ENCODE measurements at places on chromosomes 11 and 22.
A peak's percentile ranks its signal among the peaks of the same experiment; 100 is the strongest.

DNA sequence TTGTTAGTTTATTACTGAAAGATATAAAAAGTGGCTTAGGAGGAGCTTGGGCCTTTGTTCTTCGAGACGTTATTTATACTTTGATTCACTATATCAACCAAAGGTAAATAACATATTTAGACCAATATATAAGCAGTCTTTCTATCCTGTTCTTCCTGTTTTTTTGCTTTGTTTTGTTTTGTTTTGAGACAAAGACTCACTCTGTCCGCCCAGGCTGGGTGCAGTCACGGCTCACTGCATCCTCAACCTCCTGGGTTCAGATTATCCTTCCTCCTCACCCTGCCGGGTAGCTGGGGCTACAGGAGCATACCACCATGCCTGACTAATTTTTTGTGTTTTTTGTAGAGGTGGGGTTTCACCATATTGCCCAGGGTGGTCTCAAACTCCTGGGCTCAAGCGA, 66.8 kb downstream of the ATM start:
- H3K4me1 ChIP-seq: peaks cover 2% of the 10 kb centered on the region
- DNase-seq: no peak
- H3K4me3 ChIP-seq: no peak overlapping the region
- H3K27ac ChIP-seq: no peak overlapping the region
- H3K27me3 ChIP-seq: no peaks in the 10 kb centered on the region

- no peaks in the 10 kb centered on the region for H3K36me3 ChIP-seq
- no peak overlapping the region for H3K4me3 ChIP-seq
- H3K27ac ChIP-seq: no peak overlapping the region
- peaks cover 18% of the 10 kb centered on the region for H3K27me3 ChIP-seq
These were observed 468.0 kb downstream of the OPCML start for GRCh38 chr11:133064152-133064877.

GRCh38 chr11:64755681-64756361, 4.0 kb downstream of the PYGM start:
- H3K4me1 ChIP-seq: peaks cover 15% of the 10 kb centered on the region
- H3K27me3 ChIP-seq: no peaks in the 10 kb centered on the region
- no peak for DNase-seq

DNA sequence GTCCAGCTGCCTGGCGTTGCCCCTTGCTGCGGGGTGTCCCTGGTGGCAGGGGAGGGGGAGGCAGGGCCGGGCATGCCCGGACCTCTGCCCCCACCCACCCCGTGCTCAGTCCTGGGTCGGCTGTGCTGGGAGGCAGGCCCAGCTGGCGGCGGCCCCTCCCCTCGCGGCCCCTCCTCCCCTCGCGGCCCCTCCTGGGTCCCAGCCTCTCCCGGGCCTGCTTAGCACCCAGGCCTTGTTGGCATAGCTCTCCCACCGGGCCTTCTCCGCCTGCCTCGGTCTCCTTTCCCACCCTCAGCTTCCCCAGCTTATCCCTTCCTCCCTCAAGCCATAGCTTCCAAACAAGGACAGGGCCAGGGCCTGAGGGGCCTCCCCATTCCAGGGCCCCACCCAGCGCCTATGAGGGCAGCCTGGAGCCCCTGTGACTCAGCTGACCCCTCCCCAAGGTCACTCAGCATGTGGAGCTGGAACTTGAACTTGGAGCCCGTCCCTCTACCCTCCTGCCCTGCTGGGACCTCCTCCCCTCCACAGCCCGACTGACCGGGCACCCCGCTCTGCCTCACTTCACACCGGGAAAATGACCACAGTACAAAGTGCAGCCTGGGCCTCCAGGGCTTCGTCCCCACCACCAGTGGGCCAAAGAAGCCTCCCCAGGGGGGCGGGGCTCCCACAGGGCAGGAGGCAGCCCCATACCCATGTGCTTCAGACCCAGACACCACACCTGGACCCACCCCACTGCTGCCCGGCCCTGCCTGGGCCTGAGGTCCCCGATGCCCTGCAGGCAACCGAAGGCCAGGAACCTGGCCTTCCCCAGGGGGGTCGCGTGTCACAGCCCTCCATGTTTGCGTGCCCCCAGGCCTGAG, 1.2 kb downstream of the EPS8L2 start:
- peaks cover 22% of the 10 kb centered on the region for H3K27me3 ChIP-seq
- H3K4me3 ChIP-seq: no peak overlapping the region
- H3K27ac ChIP-seq: peak overlapping the region; percentile 20
- H3K36me3 ChIP-seq: no peaks in the 10 kb centered on the region

GRCh38 chr11:113531575-113532451, 56.6 kb upstream of the DRD2 start:
- no peak overlapping the region for H3K4me3 ChIP-seq
- DNase-seq: no peak
- no peak overlapping the region for H3K27ac ChIP-seq
- H3K4me1 ChIP-seq: no peaks in the 10 kb centered on the region
- H3K36me3 ChIP-seq: no peaks in the 10 kb centered on the region

- no peaks in the 10 kb centered on the region for H3K36me3 ChIP-seq
- peaks cover 3% of the 10 kb centered on the region for H3K4me1 ChIP-seq
- no peak overlapping the region for H3K27ac ChIP-seq
- H3K4me3 ChIP-seq: no peak overlapping the region
- H3K27me3 ChIP-seq: peaks cover 7% of the 10 kb centered on the region
These were observed 100.6 kb downstream of the FBXO7 start for GRCh38 chr22:32574958-32575910.

GRCh38 chr11:94647926-94648325, 80.8 kb downstream of the PIWIL4 start:
- H3K4me1 ChIP-seq: no peaks in the 10 kb centered on the region
- H3K36me3 ChIP-seq: no peaks in the 10 kb centered on the region
- DNase-seq: no peak
- no peak overlapping the region for H3K4me3 ChIP-seq
- H3K27me3 ChIP-seq: no peaks in the 10 kb centered on the region
